ENCODE measurements at places on chromosomes 6 and 20. TPM values are rescaled to one million over a fixed set of nuclear protein-coding genes. Genes with fewer than 3 reads are reported as not detected.

The RIPPLY2 gene
- not detected for total RNA-seq

The TSPO2 gene
- not detected for total RNA-seq

The SAMD5 gene
- total RNA-seq: 0.26 TPM

The MUC21 gene
- total RNA-seq: not detected

The PTGIS gene
- total RNA-seq: 321 TPM

The ELOVL4 gene
- 2.8 TPM for total RNA-seq

The SEL1L2 gene
- total RNA-seq: not detected
